HS-27A (cell line): ENCODE measurements at places on chromosomes 3 and 15.
A peak's percentile ranks its signal among the peaks of the same experiment; 100 is the strongest.

GRCh38 chr3:147615035-147615434 is 205.9 kb downstream of the ZIC1 start:
- DNase-seq = no peak

DNA sequence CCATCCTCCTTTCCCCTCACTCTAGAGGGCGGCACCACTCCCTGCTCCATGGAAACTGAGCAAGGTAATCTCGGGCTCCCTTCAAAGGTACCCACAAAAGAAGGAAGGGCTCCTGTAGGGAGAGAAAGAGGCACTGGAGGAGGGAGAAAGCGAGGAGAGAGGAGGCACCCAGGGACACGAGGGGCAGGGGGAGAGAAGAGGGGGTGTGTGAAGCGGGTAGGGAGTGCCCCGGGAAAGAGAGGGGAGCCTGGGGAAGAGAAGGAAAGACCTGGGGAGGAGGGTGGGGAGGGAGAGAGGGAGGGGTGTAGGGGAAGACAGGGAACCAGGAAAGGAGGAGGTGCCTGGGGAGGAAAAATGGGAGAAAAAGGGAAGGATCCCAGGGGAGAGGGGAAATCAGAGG is 523 bp downstream of the VILL start:
- no peak for DNase-seq

GRCh38 chr3:57826245-57826951 is 70.3 kb downstream of the SLMAP start:
- DNase-seq = no peak

GRCh38 chr3:55946574-55947160 is 459.6 kb upstream of the WNT5A start:
- no peak for DNase-seq

DNA sequence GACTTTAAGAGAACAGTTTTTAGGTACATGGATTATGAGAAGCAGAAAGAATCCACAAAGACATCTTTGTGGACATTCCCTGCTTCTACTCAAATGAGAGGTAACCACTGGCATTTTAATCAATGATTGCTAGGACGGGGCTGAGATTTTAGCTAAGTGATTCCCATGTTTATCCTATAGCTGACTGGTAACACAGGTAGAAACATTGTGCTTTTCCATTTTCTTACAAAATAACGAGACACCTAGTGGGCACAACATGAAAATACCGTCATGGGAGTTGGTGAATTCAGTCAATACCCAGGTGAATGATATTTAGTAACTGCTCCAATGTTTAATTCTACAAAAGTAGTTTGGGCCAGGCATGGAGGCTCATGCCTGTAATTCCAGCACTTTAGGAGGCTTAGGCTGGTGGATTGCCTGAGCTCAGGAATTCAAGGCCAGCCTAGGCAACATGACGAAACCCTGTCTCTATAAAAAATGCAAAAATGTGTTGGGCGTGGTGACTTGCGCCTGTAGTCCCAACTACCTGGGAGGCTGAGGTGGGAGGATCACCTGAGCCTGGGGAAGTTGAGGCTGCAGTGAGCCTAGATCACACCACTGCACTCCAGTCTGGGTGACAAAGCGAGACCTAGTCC is 37.2 kb upstream of the DENND4A start:
- DNase-seq = no peak

GRCh38 chr3:99730870-99731269 is 86.8 kb upstream of the CMSS1 start:
- DNase-seq = no peak

DNA sequence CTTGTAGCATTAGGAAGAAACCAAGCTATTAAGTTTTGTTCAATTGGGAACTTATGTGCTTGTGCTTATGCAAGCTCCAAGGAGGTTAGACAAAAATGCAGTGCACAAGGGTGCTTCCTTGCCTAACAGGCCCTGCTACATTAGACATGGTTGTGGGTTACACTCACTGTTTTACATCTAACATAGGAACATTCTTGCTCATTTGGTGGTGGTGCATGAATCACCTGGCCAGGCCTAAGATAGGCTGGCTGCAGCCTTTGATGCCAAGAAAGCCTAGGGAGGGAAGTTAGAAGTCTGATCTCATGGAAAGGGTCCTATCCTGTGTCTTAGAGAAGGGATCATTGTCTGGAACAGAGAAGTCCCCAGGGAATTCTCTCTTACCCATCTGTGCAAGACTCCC is 43.5 kb downstream of the CA12 start:
- no peak for DNase-seq

DNA sequence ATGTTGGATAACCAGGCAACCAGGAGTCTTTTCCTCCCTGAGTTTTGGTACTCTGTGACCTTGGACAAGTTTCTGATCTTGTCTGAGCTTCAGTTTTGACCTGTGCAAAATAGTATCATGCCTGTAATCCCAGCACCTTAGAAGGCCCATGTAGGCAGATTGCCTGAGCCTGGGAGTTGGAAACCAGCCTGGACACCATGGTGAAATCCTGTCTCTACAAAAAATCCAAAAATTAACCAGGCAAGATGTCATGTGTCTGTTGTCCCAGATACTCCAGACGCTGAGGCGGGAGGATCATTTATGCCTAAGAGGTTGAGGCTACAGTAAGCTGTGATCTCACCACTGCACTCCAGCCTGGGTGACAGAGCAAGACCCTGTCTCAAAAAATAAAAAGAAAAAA is 114.8 kb downstream of the IL12A start:
- no peak for DNase-seq

GRCh38 chr3:165607221-165607620 is 230.0 kb downstream of the BCHE start:
- DNase-seq = no peak

DNA sequence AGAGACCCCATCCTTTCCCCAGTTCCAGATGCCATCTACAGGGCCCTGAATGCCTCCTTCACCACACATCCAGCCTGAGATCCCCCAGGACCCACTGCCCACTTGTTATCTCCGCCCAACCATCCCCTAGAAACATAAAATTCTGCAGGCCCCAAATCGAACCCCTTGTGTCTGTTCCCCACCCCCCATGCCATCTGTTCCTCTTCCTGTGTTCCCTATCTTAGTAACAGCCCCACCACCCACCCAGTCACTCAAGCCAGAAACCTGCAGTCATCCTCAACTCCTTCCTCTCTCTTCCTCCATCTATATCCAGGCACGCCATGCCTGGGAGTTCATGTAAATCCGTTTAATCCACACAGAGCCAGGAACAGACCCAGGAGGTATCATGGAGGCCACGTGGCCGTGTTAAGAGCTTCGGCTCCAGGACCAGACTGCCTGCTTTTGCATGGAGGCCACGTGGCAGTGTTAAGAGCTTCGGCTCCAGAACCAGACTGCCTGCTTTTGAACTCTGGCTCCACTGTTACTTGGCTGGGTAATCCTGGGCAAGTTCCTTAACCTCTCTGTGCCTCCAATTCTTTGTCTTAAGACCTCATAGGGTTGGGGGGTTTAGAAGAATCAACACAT is 4.8 kb downstream of the CSRNP1 start:
- no peak for DNase-seq

DNA sequence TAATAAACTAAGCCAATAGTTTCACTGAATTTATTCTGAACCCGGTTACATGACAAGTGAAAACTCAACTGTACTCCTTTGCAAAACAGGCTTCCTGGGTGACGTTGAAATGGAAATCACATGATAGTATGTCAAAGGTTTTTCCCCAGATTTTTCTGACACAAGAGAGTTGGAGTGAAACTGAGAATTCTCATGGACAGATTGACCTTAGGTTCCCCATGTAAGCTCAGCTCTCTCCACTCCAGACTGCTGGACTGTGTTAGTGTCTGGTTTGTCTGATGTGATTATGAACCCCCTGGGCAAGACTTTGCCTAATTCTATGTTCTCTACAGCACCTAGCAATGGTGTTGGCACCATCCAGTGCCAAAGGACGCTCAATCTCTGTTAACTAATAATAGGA is 219.7 kb upstream of the COL8A1 start:
- no peak for DNase-seq

- no peak for DNase-seq
Measured at GRCh38 chr3:155149494-155149893, 69.4 kb downstream of the MME start.

DNA sequence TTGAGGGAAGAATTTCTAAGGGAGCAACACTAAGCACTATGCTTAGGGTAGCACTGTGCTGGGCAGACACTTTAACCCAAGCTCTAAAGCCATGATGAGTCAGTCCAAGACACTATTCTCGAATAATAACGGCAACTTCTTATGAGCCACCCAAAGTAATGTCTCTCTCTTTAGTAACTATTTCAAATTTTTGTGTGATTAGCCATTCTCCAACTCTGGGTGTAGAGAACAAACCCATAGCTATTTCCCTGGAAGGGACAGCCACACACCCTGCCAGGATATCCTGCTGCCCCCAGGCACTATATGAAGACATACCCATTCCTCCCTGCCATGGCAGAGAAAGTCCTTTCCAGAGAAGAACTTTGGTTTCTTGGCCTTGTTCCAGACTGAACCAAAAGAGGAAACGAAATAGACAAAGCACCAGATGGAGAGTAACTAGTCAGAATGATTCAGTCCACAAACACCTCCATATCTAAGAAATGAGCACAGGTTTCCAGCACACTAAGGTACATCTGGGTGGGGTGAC is 384.9 kb upstream of the THBS1 start:
- peak; percentile 90 for DNase-seq

DNA sequence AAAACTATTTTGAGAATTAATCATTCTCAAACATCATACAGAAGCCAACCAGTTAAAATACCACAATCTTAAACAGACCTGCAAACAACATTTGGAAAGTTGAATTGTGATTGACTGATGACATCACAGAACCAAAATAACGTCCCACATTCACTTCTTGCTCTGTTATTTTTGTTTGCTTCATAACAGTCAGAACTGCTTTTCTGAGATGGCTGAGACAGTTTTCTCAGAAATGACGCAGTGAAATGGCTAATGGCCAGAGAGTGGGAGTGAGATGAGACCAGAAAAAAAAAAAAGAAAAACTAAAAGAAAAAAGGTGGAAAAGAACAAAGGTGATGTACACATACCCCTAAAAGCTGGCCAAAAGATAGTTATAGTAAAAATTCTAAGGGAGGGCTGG is 1061.2 kb downstream of the FHIT start:
- DNase-seq = no peak

DNA sequence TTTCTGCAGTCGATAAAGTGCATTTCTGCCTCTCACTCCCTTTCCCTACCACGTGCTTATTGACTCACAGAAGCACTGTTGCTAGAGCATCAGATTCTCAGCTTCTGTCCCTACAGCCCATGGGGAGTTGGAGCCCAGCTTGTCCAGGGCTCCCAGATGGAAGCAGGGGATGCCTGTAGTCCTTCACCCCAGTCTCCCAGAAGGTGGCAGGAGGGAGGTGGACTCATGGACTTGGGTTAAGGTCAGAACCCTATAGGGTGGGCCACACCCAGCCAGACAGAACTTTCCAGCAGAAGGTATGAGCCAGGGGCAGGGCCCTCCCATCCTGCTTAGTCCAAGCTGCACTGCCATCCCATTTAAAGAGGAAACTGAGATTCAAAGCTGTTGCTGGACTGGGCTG is 33.1 kb upstream of the SEMA3F start:
- DNase-seq = no peak

DNA sequence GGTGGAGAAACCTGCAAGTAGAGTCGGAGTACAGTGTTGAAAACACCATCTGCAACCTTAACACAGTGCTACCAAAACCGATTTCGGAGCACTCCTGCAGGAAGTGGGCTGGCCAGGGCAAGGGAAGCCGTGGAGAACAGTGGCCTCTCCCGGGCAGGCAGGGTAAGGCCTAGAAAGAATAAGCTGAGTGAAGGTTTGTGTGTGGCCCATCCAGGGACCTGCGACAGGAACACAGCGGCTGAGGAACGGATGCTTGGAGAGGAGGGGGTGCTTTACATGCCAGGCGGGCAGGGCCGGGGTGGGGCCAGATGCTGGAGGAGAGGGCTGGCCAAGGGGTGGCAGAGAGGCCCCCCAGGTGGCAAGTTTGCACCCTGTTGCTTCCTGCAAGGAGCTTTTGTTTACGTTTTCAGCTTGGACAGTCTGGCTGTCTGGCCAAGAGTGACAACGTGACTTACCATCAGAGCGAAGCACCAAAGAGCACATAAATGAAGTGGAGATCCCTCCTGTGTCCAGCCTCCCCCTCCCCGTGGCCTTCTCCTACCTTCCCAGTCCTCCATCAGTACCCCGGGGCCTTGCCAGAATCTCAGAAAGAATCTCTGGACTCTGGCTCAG is 156.5 kb downstream of the PGPEP1L start:
- peak; percentile 48 for DNase-seq

DNA sequence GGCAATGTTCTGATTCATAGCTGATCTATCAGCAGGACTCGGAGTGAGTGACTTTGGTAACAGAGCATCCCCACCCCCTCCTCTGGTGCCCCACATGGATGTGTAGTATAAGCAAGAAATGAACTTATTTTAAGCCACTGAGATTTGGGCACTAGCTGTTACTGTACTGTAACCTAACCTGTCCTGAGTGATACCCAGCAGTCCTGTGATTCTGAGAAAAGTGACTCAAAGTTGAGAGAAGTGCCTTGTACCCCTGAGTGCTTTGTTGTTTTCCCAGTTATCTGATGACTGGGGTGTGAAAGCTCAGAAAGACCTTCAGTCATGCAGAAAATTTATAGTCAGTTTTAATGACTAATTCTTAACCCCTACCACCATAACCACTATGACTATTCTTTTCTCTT is 439.9 kb upstream of the RBMS3 start:
- no peak for DNase-seq

DNA sequence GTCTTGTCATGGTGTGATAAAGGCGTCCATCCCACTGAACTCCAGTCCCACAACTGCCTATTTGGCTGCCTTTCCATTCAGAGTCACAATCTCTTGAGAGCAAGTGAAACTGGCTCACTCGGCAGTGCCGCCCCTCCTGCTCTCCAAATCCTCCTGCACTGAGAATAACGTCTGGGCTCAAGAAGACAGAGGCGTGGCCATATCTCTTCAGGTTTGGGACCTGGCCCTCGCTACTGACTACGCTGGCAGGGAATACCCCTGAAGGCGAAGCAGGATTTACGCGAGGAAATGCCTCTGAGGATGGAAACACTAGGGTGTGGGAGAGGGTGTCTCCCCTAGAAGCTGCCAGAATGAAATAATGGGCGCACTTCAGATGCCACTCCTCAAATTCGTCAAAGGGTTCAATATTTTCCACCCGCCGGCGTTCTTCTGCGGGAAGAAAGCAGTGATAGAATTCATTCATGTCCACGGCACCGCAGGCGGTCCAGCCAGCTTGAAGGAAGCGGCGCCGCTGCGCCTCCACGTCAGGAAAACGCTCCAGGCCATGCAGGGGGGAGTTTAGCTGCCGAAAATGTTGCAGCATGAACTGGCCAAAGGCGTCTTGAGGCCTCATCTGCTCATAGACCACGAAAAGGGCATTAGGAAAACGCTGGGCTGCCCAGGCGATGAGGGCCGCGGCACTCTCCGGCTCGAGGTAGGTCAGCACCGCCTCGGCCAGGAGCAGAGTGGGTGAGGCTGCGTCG is 985 bp downstream of the LCMT2 start:
- no peak for DNase-seq
